ENCODE measurements at places on chromosomes 4 and X.
A peak's percentile ranks its signal among the peaks of the same experiment; 100 is the strongest.

DNA sequence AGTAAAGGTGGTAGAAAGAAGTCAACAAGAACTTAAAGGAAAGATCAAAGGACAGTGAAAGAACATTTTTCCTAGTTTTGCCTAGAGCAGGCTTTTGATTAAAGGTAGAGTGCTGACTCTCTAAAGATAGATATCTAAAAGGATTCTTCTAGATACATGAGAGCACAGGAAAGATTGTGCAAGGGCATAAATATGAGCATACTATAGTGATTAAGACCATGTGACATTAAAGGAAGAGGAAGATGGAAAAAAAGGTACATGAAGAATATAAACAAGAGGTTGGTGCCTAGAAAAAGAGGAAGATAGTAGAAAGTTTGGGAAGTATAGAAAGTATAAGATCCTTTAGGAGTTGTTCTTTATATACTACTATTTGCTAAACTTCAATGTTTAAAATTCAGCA, 26.1 kb upstream of the TET2 start:
- no peak for DNase-seq

DNA sequence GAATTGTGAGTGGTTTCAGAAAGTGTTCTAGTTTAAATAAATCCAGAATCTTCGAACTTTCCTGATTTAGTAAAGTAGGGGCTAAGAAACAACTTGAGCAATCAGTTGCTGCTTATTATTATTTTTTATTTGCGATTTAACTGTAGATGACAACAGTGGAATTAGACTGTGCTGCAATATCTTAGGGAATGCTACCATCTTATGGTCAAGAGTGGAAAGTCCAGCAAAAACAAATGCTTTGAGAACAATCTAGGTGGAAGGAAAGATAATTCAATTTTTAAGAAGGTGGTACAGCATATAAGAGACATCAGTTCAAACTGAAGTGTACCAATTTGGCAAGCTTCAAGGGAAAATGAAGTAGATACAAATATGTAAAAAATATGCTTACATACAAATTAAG, 73.3 kb downstream of the CYLC1 start:
- DNase-seq = no peak

DNA sequence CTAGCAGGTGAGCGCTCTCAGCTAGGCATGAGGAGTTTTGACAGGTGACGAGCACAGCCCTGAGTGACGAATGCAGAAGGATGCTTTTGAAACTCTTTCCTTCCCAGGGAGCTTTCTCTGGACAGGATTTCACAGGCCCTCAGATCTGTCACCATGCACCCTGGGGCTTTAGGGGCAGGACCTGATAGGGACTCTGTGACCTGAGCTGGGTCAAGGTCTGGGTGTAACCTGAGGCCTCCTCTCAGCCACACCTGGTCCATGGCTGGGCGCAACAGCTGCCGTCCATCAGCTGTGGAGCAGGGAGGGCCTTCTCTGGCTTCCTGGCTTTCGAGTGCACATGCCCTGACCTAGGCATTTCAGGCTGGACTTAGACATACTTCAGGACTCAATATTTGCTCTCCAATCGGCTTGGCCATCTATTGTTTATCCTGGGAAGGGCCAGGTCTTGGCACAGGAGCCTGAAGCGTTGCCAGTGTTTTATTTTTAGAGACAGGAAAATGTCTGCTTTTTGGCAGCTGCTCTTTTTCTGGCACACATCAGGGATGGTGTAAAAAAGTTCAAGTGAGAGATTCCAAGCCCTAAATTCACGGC, 56.4 kb downstream of the C4orf51 start:
- no peak for DNase-seq

- DNase-seq = peak; percentile 65
These were observed 4.2 kb downstream of the PRDM8 start for GRCh38 chr4:80201252-80202151.

- no peak for DNase-seq
These were observed 33.5 kb upstream of the IGSF1 start for GRCh38 chrX:131322651-131323050.
